Chondrocyte (in vitro differentiated cells): ENCODE measurements at places on chromosomes 7 and 10.

DNA sequence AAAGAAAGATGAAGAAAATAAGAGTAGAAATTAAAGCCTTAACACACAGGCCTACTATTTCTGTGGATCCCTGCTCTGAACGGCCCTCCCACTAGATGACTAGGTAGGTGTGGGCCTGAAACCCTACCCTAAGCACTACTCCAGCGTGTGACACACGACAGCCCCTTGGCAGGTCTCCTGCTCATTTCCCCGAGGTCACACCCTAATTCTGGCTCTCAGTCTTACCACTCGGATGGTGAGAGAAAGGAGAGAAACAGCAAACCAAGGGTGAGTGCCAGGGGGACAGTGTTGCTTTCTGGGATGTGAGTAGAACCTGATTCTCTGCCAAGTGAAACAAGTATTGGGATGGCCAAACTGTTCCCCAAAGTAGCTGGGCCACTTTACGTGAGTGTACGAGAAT lies 12.1 kb downstream of the GALNTL5 start:
- DNase-seq: no peak

DNA sequence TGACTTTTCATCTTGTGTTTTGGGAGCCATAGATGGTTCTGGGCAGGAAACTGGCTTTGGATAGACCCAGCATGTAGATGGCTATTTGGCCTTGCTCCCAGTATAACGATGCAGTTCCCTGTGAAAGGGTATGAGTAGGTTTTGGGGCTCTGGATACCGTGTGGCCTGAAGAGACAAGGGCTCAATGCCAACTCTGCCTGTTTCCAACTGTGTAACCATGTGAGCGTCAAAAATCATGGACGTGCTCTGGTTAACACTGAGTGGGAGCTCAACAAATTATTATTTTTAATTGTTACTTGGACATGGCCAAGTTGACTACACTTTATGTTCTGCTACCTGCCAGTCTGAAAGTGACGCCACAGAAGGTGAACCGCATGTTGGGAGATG lies 41.8 kb downstream of the EGFR start:
- no peak for DNase-seq

- no peak for DNase-seq
Measured at GRCh38 chr10:131431533-131431932, 120.0 kb upstream of the TCERG1L start.

GRCh38 chr7:139734395-139734794 lies 43.4 kb downstream of the HIPK2 start:
- no peak for DNase-seq

- DNase-seq: no peak
Measured at GRCh38 chr7:150879345-150879744, 27.0 kb downstream of the AOC1 start.

GRCh38 chr10:7971949-7972348 lies 82.5 kb upstream of the GATA3 start:
- no peak for DNase-seq

DNA sequence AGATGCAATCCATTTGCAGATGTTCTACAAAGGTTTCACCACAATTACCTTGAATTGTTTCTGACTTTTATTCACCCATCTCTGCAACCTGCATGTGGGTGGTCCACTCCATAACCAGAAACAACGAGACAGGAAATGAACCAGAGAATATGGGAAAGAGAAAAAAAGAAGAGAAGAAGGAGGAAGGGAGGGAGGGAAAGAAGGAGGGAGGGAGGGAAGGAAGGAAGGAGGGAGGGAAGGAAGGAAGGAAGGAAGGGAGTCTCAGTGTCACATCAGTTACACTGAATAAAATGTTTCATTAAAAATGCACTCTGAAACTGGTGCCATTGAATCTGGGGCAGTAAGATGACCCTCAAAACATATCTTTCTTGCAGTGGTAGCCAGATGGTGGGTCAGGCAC lies 301.3 kb upstream of the MGMT start:
- DNase-seq: no peak

DNA sequence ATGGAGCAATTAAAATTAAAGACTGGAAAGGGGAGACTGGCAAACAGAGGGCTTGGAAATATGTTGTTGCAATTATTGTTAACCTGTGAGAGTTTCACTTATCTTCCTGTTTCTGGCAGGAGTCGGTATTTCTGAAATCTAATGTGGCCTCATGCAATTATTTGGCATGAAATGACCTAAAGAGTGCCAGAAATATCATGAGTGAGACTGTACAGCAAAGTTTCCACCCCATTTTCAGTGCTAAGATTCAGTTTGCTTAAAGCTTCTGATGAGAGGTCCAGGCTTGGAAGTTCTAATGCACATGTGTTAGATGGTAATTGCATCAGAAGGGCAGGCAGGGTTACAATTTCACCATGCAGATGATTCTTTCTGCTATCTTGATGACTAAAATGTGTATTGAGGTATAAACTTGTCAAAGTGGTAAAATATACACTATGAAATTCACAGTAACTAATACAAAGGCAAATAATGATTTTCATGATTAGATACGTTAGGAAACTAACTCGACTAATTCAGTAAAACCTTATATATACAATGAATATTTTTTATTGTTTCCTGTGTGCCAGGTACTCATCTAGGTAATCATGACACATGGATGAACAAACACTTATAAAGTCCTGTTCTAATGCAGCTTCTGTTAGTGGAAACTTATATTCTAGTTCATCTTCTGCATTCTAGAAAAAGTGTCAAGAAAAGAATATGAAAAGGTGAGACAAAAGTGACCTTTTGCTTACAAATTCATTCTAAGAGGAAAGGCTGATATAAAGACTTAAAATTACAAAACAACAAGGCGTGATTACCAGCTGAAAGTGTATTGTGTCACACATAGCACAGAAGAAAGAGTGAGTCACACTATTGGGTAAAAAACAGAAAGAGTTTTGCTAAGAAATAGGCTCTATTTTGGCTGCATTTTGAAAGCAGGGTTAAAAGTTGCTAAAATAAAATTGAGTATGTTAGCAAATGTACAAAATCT lies 533.4 kb upstream of the SEMA3D start:
- DNase-seq: no peak

- DNase-seq: no peak
Measured at GRCh38 chr7:29471444-29472138, 92.0 kb upstream of the PRR15 start.

DNA sequence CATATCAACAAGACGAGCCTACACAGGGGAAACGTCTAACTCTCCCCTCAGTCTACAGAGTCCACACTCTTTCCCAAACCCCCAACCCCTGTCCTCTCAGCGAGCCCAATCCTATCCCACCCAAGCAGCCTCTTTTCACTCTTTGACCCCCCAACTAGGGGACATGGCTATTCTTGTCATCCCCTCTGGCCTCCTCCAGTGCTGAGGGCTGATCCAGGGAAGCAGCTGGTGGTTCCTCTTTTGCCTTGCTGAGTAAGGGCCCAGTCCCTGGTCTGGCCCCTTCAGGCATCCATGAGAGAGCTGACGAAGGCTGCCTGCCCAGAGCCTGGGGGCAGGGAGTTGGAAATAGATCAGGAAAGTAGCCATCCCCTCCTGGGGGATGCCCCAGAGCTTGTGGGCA lies 6.4 kb downstream of the NOBOX start:
- no peak for DNase-seq

DNA sequence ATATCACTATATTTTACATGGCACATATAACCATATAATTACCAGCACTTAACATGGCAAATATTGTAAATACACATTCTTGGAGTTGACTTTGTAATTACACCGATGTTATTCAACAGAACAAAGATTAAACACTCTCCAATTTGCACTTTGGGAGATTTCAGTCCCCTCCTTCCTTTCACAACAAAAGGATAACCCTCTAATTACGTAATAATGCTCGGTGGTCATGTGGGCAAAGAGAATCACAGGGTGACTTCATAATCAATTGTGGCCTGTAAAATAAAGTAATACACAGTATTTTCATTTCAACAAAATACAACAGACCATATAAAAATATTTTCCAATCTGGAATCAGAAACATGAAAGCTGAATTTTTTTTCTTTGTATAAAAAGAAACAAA lies 73.2 kb downstream of the RHOBTB1 start:
- no peak for DNase-seq

DNA sequence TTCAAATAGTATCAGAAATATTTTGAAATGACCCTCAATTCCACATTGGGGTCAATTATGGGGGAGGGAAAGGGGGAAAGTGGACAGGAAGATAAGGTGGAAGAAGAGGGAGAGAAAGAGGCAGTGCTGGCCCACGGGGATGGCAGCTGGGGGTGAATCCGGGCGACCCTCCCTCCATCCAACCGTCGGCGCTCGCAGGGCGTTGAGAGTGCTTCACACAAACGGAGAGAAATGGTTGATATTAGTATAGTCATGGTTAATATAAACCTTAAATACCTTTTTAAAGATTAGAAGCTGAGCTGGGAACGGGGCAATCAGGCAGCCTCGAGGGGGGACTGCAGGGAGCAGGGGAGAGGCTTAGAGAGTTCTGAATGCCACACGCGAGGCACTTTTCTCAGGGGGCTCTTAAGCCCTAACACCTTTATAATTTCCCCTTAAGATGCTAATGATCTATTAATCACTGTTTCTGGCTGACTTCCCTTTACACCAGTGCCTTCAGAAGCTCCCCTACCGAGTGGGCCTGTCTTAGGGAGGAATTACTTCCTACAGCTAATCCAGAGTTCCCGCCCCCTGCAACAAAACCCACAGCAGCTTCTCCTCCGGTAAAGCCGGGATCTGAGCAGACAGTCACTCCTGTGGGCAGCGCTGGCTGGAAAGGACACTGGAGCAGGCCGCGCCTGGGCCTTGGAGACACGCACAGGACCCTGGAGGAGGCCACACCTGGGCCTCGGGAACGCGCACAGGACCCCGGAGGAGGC lies 39.5 kb downstream of the PRKAG2 start:
- DNase-seq: no peak

DNA sequence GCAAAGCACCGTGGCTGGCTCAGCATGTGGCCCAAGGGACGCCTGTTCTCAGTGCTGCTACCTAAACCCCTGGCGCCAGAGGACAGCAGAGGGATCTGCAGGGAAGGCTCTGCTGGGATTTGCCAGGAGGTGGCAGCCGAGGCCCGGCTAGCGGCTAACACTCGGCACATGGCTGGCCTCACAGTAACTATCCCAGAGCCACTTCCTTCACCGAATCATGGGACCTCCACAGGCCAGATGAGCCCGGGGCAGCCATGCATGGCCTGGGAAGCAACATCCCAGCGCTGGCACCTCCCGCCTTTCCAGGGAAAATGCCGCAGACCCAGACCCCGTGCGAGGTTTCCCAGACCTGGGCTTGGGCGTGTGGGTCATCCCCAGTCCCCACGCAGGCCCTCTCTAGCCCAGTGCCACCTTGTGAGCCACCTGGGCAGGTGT lies 36.4 kb downstream of the DPYSL4 start:
- DNase-seq: no peak

DNA sequence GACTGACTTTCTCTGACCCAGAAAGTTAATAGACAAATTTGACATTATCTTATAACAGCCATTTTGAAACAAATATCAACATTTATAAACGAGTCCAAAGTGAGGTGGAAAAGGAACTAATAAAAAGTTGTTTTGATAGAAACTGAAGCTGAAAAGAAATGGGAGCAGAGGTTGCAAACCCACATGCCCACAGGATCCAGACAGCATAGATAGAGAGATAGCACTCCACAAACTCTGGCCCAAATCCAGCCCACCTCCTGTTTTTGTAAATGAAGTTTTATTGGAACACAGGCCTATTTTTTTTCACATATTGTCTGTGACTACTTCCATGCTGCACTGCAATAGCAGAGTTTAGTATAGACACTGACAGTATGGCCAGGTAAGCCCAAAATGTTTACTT lies 171.9 kb downstream of the PRKG1 start:
- no peak for DNase-seq

- DNase-seq: no peak
Measured at GRCh38 chr7:143222782-143223181, 945 bp downstream of the TAS2R40 start.

DNA sequence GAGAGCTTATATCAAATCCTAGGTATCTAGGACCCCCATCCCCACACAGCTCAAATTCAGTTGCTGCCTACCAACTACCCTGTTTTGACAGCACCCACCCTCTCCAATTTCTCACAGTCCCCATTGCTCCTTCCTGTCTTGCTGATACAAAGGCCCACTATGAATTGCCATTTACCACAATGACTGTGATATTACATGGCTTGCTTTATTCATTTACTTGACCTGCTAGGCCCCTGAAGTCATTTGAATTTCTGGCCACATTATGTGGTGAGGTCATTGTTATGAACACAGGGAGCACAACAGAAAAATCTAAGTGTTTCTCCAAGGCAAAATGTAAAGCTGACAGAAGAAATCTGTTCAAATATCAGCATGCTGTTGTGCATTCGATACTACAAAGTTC lies 101.4 kb downstream of the PPP1R17 start:
- no peak for DNase-seq
